ENCODE measurements at places on chromosomes 5 and 9. TPM values are rescaled to one million over a fixed set of nuclear protein-coding genes. Genes with fewer than 3 reads are reported as not detected.

GRCh38 chr5:122999947-123000563 lies 36.5 kb downstream of the PPIC start:
- DNase-seq, result peak; percentile 44

DNA sequence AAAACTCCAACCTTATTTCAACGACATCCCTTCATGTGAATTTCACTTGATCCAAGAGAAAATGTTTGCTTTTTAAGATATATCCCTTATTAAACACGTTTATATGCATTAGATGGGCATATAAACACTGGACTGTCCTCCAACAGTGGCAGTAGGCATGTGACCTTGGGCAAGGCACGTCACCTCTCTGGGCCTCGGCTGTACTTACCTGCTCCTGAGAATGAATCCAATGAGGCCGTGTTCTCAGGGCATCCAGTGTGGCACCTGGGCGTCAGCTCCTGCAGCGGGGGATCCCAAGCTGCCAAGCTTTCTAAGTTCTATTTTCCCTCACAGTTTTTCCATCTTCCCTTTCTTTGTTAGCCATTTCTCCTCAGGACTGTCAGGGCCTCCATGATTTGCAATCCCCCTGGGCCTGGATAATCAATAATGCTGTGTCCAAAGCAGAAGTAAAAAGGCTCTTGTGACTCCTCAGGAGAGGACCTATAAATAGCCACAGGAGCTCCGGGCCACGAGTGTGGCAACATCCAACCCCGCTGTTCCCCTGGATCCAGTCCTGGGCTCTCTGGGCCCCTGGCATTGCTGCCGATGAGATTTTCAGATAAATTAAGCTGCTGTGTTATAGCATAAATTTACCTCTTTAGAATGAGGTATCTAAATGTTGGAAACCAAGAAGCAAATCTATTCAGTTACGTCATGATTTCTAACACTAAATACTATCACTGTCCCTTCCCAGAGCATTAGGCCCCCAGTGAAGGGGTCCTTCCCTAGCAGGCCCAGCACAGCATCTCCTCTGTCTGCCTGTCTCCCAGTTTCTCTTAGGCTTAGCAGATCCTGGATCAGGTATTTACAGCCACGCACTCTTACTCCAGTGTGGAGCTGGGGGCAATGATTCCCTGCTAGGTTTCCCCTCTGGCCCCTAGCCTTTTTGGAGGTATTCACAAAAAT lies 76.8 kb downstream of the PTPN3 start:
- DNase-seq, result peak; percentile 54

GRCh38 chr9:8429768-8430167 lies 630.2 kb upstream of the DMAC1 start:
- no peak for DNase-seq

GRCh38 chr9:89911721-89912604 lies 307.2 kb downstream of the GADD45G start:
- no peak for DNase-seq

The NPDC1 gene
- total RNA-seq, result 59.1 TPM
